ENCODE measurements at places on chromosomes 3 and 15. TPM values are rescaled to one million over a fixed set of nuclear protein-coding genes. Genes with fewer than 3 reads are reported as not detected.

DNA sequence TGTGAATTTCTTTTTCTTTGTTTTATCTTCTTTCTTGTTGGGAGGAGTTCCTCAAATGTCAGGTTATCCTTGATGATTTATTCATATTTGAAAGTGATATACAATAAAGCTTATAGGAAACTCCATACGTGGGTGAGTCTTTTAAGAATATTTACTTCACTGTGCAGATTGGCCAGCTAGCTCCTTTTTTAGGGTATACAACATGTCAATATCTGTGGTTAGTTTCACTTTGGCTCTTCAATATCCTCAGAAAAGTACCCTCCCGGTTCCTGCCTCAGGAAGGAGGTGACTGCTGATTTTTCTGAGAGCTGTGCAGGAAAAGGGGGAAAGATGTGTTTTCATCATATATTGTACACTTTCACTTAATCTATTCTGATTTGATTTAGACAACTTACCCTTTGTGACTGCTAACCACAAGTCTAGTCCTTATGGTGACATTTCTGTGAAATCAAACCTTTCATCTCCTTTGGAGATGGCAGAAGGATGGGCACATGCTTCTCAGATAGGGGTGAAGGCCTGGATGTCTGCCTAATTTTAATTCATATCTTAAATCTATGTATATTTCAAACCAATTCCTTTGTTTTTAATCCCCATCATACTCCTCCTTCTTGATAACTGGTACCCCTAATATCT lies 98.2 kb upstream of the NECTIN3 start:
- no peak for DNase-seq

GRCh38 chr15:75200391-75200764 lies 1.3 kb upstream of the C15orf39 start:
- no peak for DNase-seq

GRCh38 chr3:137694836-137695235 lies 69.3 kb upstream of the SOX14 start:
- DNase-seq = no peak

DNA sequence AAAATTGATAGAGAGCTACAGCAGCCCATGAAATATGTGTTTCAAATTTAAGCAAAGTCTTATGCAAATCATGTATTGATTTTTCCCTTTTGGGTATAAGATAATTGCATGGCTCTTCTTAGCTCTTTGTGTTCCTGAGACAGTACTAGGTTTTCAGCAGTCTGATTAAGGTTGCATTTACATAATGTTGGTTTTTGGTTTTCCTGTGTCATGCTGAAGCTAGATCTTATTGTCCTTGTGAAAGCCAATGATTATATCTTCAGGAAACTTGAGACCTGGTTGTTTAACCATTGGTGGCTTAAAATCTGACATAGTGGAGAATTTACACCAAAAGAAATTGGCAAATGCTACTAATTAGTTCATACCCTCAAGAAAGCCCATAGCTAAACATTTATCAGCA lies 392.6 kb downstream of the ZPLD1 start:
- DNase-seq = no peak

GRCh38 chr15:48645558-48646330 lies at the start of gene FBN1:
TSS of gene FBN1 (minus strand) at chr15:48645709. CDS start at chr15:48644769, 940 bp downstream.
- peak; percentile 90 for DNase-seq

DNA sequence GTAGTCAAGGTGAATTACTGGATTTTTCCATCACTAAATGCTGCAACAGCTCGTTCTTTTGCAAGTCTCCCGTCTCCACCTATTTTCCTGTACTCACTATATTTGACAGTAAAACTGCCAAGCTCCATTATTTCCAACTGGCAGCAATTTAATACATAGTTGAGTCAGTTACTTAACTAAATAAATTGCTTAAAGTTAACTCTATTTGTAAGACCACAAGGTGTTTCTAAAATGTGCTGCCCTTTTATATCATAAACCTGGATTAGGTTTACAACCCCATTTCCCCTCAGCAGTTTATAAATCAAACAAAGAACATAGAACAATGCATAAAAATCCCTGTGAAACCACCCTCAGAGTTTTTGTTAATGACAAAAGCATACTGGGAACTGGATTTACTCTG lies 211.4 kb upstream of the DPH6 start:
- DNase-seq = no peak

DNA sequence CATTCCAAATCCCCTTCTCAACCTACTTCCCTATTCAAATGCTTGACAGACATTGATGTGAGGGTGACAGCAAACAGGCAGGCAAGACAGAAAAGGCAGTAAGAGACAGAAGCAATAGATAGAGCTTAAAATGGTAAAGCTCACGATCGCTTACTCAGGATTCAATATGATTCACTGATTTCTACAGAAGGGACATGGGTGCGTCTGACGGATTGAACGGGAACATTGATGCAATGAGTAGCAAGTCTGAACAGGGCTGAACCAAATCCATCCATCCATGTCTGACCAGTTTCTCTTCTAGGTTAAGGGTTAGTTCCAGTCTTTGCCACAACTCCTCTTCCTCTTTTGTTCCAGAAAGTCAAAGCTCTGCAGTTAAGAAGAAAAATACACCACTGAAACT lies 35.1 kb downstream of the P2RY1 start:
- no peak for DNase-seq

C3orf22 gene
- not detected for total RNA-seq

CORO2B gene
- 9.7 TPM for total RNA-seq

Data from IMR-90 (cell line).